ENCODE measurements at places on chromosomes 7 and 10. TPM values are rescaled to one million over a fixed set of nuclear protein-coding genes. Genes with fewer than 3 reads are reported as not detected.
A peak's percentile ranks its signal among the peaks of the same experiment; 100 is the strongest.

The FKBP6 gene
- total RNA-seq = not detected

The STAG3 gene
- not detected for total RNA-seq

The CD36 gene
- total RNA-seq = 102 TPM

The SUN1 gene
- 170 TPM for total RNA-seq

The PDZD8 gene
- total RNA-seq = 27.0 TPM

The SPRN gene
- not detected for total RNA-seq

The CALML3 gene
- total RNA-seq = 50.6 TPM

The CALHM3 gene
- not detected for total RNA-seq

The HKDC1 gene
- total RNA-seq = 2.5 TPM

GRCh38 chr10:61804414-61804813, 97.1 kb upstream of the ARID5B start:
- no peak for DNase-seq

DNA sequence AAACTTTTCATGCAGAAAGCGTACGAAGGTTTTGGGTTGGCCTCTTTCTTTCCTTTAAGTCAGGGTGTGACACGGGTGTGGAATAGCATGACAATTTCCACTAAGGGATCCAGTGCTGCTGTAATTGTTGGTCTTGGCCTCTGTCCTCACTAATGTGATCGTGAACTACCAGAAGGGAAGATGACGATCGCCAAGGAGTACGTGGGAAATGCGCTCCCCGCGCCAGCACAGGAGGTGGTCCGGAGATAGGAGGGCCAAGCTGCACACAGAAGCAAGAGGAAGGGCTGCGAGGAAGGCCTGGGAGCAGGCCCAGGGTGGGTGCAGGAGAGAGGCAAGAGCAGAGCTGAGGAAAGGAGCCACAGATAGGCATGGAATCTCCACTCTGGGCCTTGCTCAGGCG, 79.7 kb upstream of the PODXL start:
- no peak for DNase-seq

DNA sequence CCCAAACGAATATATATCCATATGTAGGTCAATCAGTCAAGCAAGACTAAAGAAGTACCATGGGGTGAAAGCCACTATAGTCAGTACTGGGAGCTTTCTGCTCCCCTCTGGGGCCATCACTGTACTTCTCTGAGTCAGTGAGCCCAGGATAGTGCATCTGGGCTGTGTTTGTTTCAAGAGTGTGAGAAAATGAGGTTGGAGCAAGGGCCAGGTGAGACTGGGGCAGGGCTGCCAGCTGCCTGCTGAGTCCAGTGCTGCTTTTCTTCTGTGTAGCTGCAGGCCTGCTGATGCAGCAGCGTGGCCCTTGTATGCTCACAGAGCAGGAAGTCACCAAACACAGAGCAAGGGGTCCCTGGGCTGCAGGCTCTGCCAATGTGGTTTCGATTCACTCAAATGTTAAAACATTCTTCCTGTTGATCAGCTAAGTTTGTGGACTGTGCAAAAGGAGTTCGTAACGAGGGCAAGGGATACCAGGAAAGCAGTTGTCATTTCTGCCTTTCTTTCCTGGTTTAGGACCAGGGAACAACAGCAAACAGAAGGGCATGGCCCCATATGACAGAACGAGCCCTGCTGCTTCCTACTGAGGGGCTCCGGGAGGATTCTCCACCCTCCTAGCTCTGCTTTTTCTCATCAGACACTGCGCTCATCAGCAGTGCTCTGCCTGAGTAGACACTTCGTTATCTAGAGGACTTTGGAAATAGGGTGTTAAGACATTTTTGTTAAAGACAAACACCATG, 65.4 kb upstream of the TNS3 start:
- DNase-seq = no peak

GRCh38 chr7:85897967-85898366, 711.1 kb upstream of the SEMA3D start:
- DNase-seq = no peak

GRCh38 chr10:133130602-133131001, 29.4 kb upstream of the KNDC1 start:
- no peak for DNase-seq

GRCh38 chr7:66542049-66542448, 86.6 kb upstream of the KCTD7 start:
- DNase-seq = no peak

DNA sequence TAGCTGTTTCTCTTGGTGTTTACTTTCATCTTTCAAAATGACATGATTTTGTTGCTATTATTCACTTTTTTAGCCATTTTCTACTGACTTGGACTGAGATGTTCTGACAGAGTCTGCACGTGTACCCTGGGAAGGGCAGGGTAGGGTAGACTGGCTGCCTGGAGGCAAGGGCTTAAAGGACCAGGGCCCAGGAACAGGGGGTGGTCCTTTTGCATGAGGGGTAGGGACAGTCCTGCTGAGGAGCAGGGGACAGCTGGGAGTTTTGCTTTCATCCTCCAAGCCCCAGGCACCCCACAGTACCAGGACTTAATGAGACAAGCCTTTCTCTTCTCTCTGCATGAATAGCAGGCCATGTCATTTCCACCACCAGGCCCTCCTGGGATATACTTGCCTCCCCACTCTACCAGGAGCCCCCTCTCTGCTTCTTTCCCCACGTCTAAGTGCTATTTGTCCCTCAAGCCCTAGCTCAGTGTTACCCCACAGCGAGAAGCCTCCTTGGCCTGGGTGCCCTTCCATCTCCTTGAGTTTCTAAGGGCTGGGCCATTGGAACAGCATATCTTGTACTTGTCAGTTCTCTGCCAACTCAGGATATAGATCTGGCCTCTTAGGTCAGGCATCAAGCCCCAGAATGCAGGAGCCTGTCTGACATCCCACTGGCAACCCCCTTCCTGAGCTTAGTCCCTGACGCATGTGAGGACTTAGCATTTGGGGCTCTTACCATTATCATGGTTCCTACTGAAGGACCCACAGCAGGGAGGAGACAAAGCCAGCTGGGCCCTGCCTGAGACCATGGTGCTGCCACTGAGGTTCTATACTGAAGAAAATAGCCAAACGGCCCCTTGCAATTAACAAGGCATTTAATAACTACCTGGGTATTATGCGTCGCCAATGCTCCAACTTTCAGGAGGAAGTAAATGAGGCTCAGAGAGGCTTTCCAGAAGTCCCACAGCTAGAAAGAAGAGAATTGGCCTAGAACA, 78.4 kb upstream of the UNC5B start:
- DNase-seq = peak; percentile 89

DNA sequence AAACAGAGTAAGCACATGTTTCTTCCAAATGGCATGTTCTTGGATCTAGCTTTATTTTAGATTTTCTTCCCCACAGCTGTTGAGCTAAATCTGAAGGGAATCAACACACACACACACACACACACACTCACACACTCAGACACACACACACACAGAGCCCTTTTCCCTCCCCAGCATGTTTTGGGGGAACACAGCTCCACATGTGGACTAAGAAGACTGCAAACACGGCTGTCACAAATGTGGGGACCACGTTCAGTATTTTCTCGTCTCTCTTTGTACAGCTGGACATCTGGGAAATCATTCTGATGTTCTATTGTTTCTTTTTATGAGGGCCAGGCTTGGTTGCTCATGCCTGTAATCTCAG, 116.3 kb downstream of the ABLIM1 start:
- no peak for DNase-seq

DNA sequence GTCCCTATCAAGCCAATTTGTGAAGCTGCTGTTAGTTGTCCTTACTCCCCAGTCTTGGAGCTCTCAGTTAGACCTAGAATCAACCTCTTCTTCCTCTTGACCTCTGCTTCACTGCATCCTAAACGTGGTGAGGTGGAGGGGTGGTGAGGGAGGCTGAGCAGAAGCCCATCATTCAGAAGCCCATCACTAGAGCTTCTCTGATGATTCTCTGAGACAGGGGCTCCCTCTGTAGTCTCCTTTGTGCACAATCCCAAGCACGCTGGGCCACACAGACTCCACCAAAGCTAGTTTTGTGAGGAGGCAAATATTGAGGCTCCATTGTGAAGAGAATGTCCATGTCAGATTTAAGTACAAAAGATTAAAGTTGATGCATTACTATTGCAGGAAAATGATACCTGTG, 163.8 kb upstream of the PRSS1 start:
- no peak for DNase-seq

GRCh38 chr10:6409971-6410643, 170.0 kb downstream of the PRKCQ start:
- DNase-seq = peak; percentile 87

- DNase-seq = no peak
These were observed 39.4 kb downstream of the PLAU start for GRCh38 chr10:73950155-73950948.

DNA sequence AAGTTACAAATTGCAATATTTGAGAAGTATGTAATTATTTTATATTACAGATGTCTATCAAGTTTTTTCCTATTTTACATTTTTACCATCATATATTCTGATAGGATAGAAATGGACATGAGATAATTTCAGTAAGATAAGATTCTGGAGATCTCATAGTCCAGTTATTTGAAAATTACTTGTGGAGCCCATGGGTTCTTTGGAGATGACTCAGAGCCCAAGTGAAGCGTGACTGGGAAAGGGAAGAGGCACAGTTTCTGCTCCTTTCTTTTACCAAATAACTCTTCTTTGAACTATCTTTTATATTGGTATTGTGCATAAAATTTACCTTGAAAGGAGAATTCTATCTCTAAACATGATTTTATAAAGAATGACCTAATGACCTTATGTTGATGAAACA, 2.4 kb downstream of the CD36 start:
- no peak for DNase-seq

GRCh38 chr7:681551-682307, 44.8 kb upstream of the DNAAF5 start:
- no peak for DNase-seq

DNA sequence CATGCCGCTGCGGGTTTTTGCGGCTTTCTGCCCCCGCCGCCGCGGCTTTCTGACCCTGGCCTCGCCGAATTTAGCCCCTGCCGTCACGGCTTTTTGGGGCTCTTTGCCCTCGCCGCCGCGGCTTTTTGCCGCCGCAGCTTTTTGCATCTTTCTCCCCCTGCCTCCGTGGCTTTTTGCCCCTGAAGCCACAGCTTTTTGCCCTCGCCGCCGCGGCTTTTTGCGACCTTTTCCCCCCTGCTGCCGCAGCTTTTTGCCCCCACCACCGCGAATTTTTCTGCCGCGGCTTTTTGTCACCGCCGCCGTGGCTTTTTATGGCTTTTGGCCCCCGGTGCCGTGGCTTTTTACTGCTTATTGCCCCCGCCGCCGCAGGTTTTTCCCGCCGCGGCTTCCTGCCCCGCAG, 636.5 kb downstream of the ZNF716 start:
- no peak for DNase-seq

GRCh38 chr10:107442035-107442505, 277.6 kb upstream of the SORCS1 start:
- DNase-seq = no peak

DNA sequence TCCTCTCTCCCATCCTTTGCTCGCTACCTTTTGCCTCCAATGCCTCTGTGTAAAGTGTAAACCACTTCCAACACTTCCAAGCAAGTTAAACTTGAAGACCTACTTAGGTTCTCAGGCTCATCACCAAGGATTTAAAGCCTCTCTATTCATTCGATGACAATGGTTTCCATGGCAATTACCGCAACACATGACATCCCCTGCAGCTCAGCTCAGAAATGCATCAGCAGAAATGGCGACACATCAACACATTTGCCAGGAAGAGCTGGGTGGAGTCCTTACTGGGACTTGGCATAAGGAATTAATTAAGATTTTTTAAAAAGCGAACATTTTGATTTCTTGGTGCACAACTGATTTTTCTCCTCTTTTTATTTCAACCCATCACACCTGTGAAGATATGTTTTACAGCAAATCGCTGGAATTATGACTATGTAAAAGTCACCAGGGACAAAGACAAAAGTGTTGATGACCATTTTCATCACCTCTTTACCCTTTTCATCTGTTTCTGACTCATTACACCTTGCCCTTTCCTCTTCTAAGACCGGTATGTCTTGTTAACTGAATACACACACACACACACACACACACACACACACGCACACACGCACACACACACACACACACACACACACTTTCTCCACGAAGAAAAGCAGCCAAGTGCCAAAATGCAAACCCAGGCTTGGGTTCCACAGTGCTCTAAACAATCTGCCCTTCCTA, 453.4 kb upstream of the CELF2 start:
- DNase-seq = no peak

DNA sequence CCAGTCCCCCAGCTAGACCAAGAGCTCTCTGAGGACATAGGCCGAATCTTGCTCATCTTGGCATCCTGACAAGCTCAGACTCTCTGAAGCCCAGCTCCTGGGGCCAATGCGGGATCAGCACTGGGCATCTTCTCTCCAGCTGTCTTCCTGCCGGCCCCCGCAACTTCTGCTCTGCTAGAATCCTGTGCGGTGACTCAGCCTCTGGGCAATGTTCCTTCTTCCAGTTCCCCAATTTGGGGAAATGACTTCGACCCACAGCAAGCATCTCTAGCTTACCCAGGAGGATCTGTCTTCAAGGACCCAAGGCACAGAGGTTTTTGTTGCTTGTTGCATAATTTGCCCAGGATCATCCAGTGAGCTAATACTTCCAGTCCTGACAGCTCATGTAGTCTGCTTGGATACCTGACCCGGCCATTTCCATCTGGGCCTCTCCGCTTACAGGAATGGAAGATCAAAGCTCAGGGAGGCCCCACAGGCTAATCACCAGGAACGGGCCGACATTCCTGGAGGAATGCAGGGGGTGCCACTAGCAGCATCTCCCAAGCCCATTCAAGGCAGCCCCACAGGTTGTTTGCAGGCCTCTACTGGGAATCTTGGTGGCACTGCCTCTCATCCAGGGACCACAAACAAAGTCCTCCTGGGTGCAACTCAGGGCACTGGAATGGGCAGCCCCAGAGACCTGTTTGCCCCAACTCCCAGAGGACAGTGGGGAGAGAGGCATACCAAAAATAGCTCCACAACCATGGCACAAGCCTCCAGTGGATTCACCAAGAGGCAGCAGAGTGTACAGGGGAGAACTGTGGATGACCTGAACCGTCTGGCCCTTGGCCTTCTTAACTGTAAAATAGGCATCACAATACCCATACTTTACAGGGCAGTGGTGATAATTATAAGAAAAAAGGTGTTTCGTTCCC, 151.9 kb downstream of the NEURL1 start:
- DNase-seq = no peak

DNA sequence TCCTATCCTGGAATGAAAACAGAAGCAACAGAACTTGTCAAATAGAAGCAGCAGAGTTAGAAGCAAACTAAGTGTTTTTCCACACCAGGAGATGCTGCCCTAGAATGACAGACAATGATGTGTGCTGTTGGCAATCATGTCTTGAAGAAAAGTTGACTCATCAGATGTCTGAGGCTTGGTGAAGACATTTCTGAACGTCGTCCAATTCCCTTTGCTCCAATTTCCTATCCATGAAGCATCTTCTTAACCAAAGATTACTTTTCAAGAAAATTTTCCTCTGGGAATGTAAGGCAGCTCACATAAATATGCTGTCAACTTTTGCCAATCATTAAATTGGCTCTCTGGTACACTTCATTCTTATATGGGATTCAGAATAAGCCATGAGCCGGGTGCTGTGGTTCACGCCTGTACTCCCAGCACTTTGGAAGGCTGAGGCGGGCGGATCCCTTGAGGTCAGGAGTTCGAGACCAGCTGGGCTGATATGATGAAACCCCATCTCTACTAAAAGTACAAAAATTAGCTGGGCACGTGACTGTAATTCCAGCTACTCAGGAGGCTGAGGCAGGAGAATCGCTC, 34.6 kb downstream of the MALSU1 start:
- DNase-seq = no peak
